ENCODE measurements at places on chromosomes 1 and 21. TPM values are rescaled to one million over a fixed set of nuclear protein-coding genes. Genes with fewer than 3 reads are reported as not detected.

Gene GABPB2
- total RNA-seq = 15.6 TPM

Gene CHIA
- total RNA-seq = not detected

Gene SLC25A44
- total RNA-seq = 15.3 TPM

Gene SPAG17
- total RNA-seq = not detected

Gene KCNK2
- total RNA-seq = 0.28 TPM

Gene ESRRG
- total RNA-seq = 38.6 TPM

Gene RRP1B
- total RNA-seq = 11.8 TPM

Gene FRRS1
- total RNA-seq = 7.6 TPM

Gene VSIG8
- 0.19 TPM for total RNA-seq

Gene CD58
- 20.9 TPM for total RNA-seq

Gene CSMD2
- total RNA-seq = 0.59 TPM

Gene ELF3
- total RNA-seq = not detected

Gene SMCP
- not detected for total RNA-seq

Gene SPRR2D
- total RNA-seq = not detected

Gene CFHR5
- not detected for total RNA-seq

Gene B3GALT2
- total RNA-seq = 73.5 TPM

Gene KIAA0040
- 17.6 TPM for total RNA-seq

Gene C1orf94
- not detected for total RNA-seq

Gene SLC9C2
- total RNA-seq = 0.42 TPM

Gene TTC34
- 1.5 TPM for total RNA-seq

Gene LCE2A
- total RNA-seq = not detected

Gene MINDY1
- 49.1 TPM for total RNA-seq

Gene PAQR6
- total RNA-seq = 1.1 TPM

Data from right cardiac atrium (tissue), 5 donors.